ENCODE measurements at places on chromosomes 3 and 15. TPM values are rescaled to one million over a fixed set of nuclear protein-coding genes. Genes with fewer than 3 reads are reported as not detected.

- no peak for DNase-seq
Observed at GRCh38 chr15:24823473-24823872, 131.3 kb upstream of the SNRPN start.

GRCh38 chr15:80275961-80276360 lies 23.9 kb upstream of the CTXND1 start:
- no peak for DNase-seq

DNA sequence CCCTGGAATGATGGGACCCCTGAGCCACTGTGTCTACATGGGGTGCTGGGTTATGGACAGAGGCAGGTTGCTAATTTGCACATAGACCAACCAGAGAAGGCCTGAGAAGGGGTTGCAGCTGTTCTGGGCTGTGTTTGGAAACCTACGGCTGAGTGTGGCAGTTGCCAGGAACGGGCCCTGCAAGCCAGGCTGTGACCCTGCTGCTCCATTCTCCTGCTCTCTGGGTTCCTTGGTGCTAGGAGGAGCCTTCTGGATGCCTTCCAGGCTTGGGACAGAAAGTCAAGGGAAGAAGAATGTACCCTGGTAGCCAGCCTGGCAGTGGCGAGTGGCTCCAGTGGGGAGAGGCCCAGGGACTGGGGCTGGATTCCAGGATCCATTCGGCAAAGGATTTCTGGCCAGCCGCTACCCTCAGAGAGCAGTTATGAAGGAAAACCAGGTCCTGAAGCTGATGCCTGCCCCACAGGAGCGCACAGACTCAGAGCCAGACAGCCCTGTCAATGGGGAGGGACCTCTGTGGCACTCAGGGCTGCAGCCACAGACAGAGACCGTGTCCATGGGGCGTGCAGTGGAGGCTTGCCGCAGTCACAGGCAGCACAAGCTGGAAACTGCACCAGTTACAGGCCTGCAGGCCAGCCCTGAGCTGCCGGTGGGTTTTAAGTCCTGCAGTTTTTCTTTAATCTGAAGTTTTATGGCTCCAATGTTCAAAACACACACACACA lies 55.1 kb upstream of the ACAD9 start:
- no peak for DNase-seq

DNA sequence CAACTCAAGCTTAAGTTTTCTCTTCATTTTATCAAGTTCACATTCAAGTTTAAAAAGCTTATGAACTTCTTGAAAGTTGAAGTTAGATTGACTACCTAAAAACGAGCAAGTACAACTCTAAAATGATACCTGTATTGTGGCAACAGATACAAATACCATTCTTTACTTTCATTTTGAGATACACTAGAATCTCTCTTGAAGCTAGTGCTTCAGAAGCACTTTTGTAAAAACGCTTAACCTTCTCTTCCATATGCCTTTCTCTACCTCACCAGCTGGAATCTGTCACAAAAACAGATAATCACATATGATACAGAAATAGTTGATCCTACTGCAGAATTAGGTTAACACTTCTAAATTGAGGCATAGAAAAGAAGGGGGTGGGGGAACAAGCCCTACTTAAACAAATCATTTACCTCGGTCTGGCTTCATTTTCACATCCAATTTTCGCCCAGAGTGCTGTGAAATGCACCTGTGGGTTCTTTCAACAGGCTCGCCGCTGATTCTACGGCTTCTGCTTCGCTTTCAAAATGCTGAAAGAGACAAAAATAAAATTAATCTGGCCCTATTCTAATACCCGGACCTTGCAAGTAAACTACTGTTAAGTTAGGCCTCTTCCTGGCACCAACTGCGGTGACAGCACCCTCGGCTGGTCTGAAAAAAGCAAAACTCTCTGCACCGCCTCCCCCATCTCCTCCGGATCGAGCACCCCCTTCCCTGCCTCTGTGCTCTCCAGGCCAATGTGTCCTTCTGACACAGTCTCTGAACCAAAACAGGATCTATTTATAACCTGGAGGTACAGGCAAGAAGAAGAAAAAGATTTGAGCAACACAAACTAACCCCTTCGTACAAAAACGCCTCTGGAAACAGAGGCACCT lies 1.4 kb downstream of the ATOSA start:
- DNase-seq: peak; percentile 58

The PEX11A gene
- 3.8 TPM for total RNA-seq

DNA sequence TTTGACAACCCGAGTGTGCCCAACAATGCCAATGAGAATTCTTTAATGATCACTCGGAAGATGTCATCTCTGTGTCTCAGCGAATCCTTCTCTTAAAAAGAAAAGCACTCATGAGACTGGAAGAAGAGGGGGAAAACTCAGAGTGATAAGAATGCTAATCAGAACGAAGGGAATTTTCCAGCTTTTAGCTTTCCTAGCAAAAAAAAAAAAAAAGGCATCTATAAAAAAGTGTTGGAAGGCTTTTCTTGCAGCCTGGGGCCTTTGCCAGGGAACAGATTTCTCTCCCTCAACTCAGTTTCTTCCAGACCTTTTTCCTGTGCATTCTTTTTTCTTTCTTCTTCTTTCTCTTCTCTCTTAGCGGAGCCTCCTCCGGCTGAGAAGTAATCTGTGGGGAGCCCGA lies 80.5 kb upstream of the NEO1 start:
- no peak for DNase-seq

The CD86 gene
- total RNA-seq: 0.42 TPM

GRCh38 chr3:122536632-122537001 lies 21.9 kb upstream of the KPNA1 start:
- DNase-seq: no peak

GRCh38 chr3:111210866-111211564 lies 139.4 kb downstream of the NECTIN3 start:
- DNase-seq: no peak

DNA sequence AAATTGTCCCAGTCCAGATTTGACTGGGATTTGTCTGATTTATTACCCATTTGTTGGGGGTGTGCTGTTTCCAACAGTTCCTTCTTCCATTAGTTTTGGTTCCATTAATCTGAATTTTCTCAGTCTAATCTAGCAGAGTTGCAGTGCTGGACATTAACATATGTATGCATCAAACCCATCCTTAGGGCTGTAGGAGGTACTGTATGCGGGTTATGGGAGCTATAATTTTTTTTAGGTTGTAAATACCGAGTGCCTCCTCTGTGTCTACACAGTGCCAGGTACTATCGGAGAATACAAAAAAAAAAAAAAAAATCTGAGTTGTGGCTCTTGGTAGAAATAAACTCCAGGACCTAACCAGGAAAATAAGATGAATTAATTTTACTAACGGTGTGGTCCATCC lies 133.8 kb downstream of the LIPC start:
- no peak for DNase-seq

DNA sequence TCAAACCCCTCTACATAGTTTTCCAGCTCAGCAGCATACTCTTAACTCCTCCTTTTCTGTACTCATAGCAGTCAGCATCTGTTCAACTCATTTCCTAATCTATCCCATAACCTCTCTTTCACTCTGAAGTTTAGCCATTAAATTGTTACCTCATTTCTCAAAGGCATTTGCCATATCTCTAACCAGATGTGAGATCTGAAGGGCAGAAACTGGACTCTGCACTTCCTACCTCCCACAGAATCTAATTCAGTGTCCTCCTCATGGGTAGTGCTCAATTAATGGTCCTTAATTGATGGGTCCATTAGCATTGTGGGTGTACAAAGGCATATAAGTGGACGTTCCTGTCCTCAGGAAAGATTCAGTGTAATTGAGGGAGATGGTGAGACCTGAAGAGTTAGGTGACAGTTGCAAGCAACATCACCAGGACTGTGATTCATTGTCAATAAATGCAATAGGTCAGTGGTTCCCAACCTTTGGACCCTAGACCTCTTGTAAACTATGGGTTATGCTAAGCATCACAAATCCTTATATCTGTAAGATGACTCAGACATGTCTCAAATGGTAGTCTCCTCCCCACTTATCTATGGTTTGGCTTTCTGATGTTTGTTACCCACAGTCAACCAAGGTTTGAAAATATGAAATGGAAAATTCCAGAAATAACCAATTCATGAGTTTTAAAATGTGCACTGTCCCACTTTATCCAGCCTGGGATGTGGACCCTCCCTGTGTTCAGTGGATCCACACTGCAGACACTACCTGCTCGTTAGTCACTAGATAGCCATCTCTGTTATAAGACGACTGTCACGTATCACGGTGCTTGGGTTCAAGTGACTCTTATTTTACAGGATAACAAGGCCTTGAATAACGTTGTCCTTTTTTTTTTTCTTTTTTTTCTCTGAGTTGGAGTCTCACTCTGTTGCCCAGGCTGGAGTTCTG lies 25.0 kb upstream of the UACA start:
- DNase-seq: no peak

The SAMD7 gene
- total RNA-seq: not detected

The LRRIQ4 gene
- total RNA-seq: 0.23 TPM

GRCh38 chr15:52103217-52104207 lies 9.1 kb downstream of the BCL2L10 start:
- DNase-seq: no peak

GRCh38 chr3:55189359-55189801 lies 261.5 kb upstream of the LRTM1 start:
- no peak for DNase-seq

DNA sequence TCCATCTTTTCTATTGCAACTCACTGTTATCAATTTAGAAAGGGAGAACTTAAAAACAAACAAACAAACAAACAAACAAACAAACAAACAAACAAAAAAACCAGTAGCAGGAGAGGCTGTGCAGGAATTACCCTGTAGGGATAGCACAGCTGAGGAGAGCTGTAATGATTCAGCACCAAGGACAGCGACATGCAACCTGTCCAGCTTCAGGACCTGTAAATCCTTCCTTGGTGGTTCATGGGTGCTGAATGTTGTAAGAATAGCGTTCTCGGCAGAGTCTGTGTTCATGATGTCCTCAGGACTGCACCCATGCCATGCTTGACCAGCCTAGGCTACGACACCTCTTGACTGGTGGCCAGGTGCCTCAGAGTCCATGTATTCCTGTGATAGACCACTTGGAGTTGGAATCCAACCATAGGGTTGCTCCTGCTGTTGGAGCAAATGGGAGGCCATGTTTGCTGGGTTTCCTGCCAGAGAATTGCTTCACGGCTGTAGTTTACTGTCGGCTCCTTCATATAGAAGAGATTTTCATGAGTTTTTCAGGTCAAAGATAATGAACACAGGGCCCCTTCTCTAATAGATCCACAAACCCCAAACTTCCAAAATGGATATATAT lies 65.9 kb downstream of the CACNA2D3 start:
- peak; percentile 29 for DNase-seq

All from activated naive CD8-positive, alpha-beta T cell treated with anti-CD3 and anti-CD28 coated beads, Interleukin-2, amount 10 ng/mL, durations not matched to agents 7 days and 5 days (primary cell).